ENCODE measurements at places on chromosomes 1 and 21.
A peak's percentile ranks its signal among the peaks of the same experiment; 100 is the strongest.

DNA sequence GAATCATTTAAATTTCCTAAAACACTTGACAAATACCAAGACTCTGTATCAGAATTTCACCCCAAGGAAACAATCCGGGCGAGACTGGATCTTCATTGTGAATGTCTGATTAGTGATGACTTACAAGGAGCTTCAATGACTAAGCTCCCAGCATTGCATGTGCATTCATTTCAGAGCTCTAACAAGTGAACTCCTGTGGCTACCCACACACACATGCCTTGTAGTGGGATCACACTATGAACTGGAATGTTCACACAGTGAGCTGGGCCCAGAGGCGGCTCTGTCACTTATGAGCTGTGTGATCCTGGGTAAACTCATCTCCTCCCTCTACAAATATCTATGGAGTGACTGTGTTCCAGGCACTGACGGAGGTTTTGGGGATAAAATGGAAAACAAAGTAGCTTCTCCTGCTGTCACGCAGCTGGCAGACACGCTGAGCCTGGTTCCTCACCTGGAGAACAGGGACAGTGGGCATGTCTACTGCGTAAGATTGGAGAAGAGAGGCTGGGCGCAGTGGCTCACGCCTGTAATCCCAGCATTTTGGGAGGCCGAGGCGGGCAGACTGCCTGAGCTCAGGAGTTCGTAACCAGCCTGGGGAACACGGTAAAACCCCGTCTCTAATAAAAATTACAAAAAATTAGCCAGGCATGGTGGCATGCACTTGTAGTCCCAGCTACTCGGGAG is 56.9 kb downstream of the CLSTN1 start:
- no peak for DNase-seq

- no peak for DNase-seq
Observed at GRCh38 chr1:32622806-32623681, 27.3 kb downstream of the ZBTB8OS start.

DNA sequence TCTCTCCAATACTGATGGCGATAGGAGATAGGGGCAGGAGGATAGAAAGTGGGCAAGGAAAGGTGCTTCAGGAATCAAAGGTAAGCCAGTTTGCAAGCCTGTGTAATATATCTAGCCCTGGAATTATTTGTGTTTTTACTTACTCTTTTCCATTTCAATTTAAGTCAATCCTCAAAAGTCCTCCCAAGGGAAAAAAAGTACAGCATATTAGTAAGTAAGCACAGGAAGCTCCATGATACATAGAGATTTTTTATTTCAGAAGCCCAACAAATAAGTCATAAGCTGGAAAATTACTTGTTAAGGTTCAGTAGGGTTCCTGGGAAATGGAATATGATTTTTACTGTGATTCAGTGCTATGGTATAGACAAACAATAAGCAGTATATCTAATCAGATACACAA is 337.7 kb upstream of the DUSP10 start:
- DNase-seq: no peak

GRCh38 chr1:46301808-46302640 is 1.4 kb downstream of the LRRC41 start:
- peak; percentile 40 for DNase-seq

DNA sequence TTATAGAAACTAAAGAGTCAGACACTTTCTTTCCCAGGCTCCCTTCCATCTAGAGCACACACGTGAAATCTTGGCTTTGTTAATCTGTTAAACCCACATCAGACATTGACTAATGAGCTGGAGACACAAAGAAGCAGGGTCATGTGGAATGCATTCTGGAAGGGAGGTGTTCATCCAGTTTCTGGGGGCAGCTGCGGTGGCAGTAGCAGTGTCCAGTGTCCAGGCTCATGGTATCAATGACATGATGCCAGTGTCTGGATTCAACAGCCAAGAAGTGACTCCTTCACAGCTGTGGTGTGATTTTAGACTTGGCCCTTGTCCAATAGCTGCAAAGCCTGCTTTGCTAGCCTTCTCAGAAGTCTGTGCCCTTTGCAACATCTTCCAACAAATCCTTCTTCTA is 95.2 kb downstream of the NTPCR start:
- no peak for DNase-seq

DNA sequence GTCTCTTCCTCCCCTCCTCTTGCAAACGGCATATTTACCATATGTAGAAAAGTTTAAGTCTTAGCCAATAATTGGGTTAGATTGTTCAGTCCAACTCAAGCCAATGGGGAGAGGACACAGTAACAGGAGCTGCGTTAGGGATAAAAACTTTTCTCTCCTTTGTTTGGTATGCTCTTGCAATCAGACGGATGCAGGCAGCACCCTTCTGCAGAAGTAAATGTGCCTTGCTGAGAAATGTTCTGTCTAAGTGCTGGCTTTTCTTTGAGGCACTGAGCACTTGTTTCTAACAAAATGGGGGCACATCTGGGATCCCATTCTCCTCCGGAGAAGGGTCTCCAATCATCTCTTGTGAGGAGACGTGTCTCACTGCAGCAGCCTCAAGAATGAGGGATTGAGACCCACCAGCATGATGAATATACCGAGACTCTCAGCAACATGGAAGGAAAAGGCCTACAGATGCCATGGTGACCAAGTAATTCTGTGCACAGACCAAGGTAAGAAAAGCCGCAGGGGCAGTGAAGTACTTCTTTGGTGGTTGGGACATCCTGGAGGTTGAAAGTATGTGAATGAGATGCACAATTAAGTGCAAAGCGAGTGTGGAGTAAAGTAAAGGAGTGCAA is 20.7 kb upstream of the GNG4 start:
- DNase-seq: no peak

- DNase-seq: no peak
Observed at GRCh38 chr1:32868085-32868484, 2.6 kb downstream of the FNDC5 start.

GRCh38 chr1:99579691-99580172 is 66.2 kb upstream of the PALMD start:
- DNase-seq: no peak

GRCh38 chr1:201758499-201759050 is 70.4 kb upstream of the IPO9 start:
- no peak for DNase-seq

GRCh38 chr1:159955456-159955855 is 1.4 kb upstream of the SLAMF9 start:
- no peak for DNase-seq

GRCh38 chr1:228990906-228991569 is 255.8 kb downstream of the RHOU start:
- no peak for DNase-seq

GRCh38 chr1:161207173-161207572 is 5.0 kb downstream of the NDUFS2 start:
- DNase-seq: no peak

- DNase-seq: no peak
Observed at GRCh38 chr1:19656780-19657466, 7.8 kb upstream of the HTR6 start.

DNA sequence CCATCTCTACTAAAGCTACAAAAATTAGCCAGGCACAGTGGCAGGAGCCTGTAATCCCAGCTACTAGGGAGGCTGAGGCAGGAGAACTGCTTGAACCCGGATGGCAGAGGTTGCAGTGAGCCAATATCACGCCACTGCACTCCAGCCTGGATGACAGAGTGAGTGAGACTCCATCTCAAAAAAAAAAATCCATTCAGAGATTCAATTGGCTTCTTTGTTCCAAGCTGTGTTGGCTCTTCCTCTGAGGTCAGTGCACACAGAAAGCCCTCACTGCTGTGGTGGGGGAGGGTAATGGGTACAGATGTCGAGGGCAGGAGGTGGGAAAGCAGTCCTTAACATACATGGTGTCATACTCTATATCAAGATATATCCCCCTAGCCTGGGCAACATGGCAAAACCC is 14.7 kb downstream of the TIE1 start:
- no peak for DNase-seq

- no peak for DNase-seq
Observed at GRCh38 chr1:55490547-55490946, 275.4 kb upstream of the USP24 start.

GRCh38 chr1:172184506-172185191 is 235.8 kb upstream of the C1orf105 start:
- no peak for DNase-seq

- no peak for DNase-seq
Observed at GRCh38 chr1:40352126-40352525, 21.4 kb upstream of the SMAP2 start.

DNA sequence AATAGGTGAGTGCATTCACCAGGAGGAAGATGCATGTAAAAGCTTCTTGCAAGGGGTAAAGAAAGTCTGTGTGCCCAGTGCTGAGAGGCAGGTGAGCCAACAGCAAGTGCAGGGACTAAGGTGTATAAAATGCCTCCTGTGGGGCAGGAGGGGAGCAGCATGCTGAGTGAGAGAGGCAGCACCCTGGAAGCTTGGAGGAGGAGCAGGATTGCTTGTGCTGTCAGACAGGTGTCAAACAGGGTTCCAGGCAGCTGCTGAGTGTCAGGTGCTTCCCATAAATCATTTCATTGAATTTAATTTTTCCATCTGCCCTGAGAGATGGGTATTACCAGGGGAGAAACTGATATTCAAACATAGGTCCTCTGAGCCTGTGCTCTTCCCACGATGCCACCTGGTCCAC is 13.9 kb downstream of the BSND start:
- DNase-seq: no peak

DNA sequence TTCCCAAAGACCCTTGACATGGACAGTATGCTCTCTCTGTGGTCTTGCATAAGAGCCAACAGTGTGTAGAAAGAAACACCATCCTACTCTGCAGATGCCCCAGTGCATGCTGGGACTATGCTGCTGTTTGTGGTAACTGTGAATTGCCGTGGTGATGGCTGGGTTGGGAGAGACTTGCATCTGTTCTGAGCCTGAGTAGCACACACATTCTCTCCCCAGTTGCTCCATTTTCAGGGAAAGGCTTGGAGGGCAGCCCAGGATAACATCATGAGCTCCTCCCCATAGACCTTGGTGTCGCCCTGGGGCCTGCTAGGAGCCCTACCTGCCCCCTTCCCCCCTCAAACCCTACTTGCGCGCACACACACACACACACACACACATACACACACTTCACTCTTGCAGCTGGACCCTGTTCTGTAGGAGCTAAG is 120.9 kb upstream of the IPO9 start:
- no peak for DNase-seq

DNA sequence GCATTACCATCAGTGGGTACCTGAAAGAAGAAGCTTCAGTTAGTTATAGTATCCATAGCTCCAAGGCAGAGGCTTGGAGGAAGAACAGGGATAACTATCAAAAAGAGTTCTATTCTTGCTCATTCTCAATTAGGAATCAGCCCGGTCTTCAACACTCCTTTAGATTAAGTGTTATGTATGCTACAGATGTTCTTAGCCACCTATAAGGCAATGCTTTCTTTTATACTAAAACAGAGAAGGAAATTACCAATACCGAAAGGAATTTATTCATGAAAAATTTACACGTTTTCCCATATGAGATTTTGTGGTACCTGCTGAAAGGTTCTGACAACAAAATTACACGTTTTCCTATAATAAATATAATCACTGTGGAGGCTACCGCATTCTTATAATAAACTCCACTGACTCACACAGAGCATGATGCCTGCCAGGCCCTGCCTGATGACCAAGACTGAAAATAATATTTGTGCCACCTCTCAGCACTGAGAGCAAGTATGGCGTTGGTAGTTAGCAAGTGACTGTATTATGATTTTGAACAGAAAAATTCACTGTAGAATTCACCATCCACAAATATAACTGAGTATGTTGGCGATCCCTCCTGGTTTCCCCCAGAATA is 58.3 kb downstream of the APP start:
- no peak for DNase-seq

- no peak for DNase-seq
Observed at GRCh38 chr1:90779573-90779972, 62.5 kb upstream of the BARHL2 start.

DNA sequence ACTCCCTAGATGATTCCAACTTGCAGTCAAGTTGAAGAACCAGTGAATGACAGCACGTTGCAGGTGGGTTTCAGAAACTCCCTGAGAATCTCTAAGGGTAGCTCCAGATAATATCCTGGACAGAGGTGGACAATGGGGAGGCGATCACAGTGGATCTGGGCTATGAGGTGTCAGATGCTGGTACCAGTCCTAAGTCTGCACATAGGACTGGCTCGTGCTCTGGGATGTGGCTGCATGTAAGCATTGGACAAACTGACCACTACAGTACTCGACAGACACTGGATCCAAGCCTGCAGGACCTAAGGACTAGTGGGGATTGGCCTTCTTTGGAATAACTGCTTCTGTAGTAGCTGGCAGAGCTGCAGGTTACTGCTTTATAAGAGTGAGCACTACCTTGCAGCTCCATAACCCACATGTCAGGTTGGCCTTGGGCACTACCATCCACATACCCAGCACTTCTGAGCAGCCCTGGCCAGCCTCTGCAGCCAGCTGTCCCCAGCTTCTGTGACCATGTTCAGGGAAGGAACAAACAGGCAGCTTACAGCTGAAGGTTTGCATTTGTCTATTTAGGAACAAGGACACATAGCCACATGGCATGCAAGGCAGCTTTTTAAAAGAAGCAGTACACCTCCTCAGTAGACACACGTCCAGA is 33.2 kb upstream of the DNAH14 start:
- no peak for DNase-seq

GRCh38 chr1:203818399-203818798 is 23.0 kb downstream of the ZBED6 start:
- no peak for DNase-seq

DNA sequence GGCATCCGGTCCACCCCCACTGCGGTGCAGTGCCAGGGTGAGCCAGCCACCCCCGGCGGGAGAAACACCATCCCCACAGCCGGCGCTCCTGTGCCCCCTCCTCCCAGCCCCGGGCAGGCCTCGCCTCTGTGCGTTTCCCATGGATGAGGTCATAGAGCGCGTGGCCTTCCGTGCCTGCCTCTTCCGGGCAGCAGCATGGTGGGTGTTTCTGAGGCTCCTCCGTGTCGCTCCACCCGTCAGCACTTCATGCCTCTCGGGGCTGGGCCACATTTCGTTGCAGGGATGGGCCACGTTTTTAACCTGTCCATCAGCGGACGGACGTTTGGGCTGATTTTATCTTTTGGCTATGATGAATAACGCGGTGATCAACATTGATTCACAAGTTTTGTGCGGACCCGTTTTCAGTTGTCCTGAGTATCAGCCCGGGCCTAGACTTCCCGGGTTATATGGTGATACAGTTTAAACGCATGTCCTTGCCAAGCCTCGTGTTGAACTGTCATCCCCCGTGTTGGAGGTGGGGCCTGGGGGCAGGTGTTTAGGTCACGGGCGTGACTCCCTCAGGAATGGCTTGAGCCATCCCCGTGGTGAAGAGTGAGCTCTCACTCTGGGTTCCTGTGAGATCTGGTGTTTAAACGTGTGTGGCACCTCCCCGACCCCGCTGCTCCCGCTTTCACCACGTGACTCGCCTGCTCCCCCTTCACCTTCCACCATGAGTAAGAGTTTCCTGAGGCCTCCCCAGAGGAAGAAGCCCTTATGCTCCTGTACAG is 64.8 kb downstream of the SLX9 start:
- no peak for DNase-seq

GRCh38 chr1:27044613-27045151 is 32.0 kb upstream of the TENT5B start:
- peak; percentile 77 for DNase-seq
